ENCODE measurements at places on chromosomes 1 and 21.

GRCh38 chr1:39679821-39680220 lies 7.9 kb upstream of the NT5C1A start:
- DNase-seq = no peak

- DNase-seq = no peak
These were observed 611.7 kb downstream of the NUF2 start for GRCh38 chr1:163933437-163933836.

- DNase-seq = peak; percentile 30
These were observed 106.0 kb downstream of the SLC45A1 start for GRCh38 chr1:8423692-8424538.

DNA sequence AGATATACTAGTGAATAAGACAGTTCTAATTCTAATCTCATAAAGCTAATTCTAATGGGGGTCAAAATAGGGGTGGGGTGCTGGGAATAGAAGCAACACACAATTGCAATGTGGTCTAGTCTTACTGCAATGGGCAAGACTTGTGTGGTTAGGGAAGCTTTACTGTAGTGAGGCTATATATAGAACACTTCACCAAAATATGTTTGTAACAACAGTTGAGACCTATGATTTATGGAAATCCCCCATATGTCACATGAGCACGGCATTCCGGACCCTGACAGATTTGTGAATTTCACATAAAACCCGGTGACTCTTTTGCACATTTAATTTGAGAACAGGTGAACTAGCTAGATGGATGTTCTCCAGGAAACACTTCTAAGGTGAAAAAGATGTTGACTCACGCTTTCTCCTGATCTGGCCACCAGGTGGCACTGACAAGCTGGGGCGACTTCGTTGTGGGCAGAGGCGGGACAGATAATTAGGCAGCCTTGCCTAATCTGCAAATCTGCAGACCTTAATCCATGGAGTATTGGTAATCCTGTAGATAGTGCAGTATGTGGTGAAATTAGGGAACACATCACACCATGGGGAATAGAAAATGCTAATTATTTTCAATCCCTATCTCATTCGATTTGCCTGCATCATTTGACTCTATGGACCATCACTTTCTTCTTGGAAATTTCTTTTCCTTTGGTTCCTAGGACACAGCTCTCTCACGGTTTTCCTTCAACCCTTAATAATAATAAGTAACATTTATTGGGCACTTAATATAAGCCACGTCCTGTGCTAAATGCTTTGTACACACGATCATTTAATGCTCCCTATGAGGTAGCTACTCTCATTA lies 37.7 kb downstream of the KIAA0040 start:
- DNase-seq = no peak

All from H54 (cell line).